Activated CD4-positive, alpha-beta T cell treated with anti-CD3 and anti-CD28 coated beads, Interleukin-2, amount 10 ng/mL, durations not matched to agents 24 days and 14 days (primary cell): ENCODE measurements at places on chromosomes 13 and 19. TPM values are rescaled to one million over a fixed set of nuclear protein-coding genes. Genes with fewer than 3 reads are reported as not detected.

GRCh38 chr13:49652355-49653305 is 24.3 kb downstream of the ARL11 start:
- peak; percentile 70 for DNase-seq

DNA sequence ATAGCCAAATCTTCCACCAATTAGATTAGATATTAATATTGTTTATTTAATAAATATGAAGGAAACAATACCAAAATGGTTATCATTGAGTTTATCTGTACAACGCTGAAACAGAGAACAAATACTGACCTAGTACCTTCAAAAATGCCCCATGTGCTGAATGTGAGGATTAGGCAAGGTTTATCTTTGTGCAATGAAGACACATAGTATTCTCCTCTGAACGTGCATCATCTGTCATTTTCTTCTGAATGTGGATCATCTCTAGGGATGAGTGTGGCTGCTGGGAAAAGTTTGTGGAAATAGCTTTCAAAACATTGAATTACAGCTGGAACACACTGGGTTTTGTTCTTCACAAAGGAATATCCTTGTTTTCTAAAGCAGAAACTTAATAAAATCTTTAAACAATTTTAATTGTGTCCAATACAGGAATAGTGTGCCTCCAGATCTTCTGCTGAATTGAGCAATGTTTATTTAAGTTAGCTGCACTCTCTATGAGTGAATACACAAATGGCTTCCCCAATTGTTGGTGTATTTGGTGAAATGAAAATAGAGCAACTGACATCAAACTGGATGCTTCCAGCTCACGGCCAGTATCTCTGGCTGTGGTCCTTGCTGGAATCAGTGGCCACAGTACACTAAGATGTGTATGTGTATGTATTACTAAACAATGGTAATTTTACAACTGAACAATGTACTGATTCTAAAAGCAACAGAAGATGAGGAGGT is 6.7 kb downstream of the COL4A1 start:
- DNase-seq, result no peak

DNA sequence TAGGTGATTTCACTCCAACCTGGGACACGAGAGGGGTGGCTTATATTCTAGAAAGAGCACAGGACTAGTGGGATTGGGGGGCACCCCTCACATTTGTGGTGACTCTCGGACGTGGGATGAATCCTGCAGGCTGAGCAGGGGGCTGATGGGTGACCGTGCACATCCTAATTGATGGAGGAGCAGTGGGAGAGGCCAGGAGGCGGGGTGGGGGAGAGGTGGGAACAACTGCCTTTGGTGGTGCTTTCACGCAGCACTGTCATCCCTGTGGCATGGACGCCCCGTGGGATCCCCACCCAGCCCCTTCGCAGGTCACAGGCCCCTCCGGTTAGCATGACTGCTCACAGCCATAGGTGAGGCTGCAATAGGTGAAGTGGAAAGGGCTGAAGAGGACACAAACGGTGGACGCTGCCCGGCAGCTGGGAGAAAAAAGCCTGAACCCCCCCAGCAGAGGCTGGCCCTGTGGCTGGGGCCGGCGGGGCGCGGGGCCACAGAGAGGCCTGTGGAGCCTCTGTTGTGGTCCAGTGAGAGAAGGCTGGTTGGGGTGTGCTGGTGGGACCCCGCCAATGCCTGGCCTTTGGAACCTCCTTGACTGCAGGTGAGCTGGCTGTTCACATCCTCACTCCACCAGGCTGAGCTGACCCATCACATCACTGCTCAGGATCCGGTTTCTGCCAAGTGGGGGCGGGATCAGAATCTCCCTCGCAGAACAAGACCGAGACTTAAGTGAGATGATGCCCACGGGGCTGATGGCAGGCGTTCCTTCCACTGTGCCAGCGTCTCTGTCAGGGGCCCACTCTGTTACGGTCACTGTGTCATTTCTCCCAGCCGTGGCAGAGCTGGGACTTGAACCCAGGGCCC is 325.4 kb downstream of the TEX29 start:
- no peak for DNase-seq

DNA sequence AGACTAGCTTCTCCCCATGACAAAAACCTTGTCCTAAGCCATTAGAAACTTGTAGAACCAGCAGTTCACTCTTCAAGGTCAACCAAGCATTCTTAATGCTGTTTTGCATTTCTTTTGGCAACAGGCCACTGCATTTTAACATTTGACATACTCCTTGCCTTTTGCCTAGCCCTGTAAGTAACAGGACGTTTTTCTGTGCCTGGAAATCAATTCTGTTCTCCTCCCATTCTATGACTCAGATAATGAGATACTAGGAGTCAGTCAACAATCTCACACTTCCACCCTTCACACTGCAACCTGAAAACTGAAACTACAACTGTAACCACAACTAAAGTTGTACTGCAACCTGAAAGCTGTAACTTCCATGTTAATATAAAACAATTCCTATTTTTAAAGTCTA is 268.7 kb downstream of the MZT1 start:
- DNase-seq, result no peak

DNA sequence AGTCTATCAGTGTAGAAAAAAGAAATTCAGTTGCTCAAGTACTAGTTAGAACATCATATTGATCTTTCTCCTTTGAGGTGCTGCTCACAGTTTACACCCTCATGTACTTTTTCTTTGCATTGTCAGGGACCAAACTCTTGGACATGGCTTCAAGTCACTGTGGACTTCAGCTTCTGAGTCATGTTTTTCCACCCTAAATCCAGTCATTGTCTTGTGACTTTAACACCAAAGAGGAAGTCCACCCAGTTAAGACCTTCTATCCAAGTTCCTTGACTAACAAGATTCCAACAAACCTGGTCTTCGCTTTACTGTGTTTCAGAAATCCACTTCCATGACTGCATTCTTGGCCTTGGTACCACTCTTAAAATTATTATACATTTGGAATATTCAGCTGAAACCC is 206.7 kb upstream of the ARGLU1 start:
- no peak for DNase-seq

- DNase-seq, result no peak
These were observed 35.9 kb downstream of the NAXD start for GRCh38 chr13:110651271-110651670.

GRCh38 chr19:40175820-40176219 is 15.4 kb upstream of the MAP3K10 start:
- DNase-seq, result no peak

- DNase-seq, result peak; percentile 26
These were observed 1.2 kb upstream of the ZNF626 start for GRCh38 chr19:20662421-20663105.

DNA sequence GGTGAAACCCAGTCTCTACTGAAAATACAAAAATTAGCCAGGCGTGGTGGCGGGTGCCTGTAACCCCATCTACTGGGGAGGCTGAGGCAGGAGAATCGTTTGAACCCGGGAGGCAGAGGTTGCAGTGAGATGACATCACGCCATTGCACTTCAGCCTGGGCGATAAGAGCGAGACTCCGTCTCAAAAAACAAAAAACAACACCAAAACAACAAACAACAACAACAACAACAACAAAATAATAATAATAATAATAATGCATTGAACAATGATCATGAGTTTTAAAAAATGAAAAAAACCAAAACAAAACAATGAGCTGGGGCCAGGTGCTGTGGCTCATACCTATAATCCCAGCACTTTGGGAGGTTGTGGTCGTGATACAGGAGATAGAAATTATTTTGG is 23.1 kb upstream of the HOMER3 start:
- DNase-seq, result no peak

GRCh38 chr19:56110515-56111448 is 10.3 kb downstream of the ZNF787 start:
- DNase-seq, result no peak

GRCh38 chr13:114146629-114147028 is 14.2 kb upstream of the RASA3 start:
- DNase-seq, result peak; percentile 74

DNA sequence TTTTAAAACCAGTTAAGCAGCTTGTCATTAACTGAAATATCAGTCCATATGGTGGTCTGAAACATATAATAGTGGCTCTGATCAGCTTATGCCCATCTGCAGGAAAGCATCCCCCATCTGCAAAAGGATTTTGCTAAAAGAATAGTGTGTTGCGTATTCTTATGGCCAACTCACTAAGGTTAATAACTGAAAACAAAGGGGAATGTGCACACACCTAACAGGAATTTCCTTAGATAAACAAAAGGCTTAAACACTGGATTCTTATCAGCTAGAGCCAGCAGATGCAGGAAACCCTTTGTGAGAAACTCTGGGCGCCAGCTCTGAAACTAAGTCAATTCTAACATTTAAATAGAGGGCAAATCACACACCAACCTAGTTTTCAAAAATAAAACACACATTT is 22.1 kb downstream of the VPS36 start:
- DNase-seq, result no peak

GRCh38 chr13:53073711-53074110 is 45.1 kb downstream of the OLFM4 start:
- no peak for DNase-seq

GRCh38 chr19:14978161-14978776 is 1.4 kb downstream of the SLC1A6 start:
- DNase-seq, result no peak

GRCh38 chr13:46753137-46753536 is 43.8 kb downstream of the ESD start:
- DNase-seq, result no peak

DNA sequence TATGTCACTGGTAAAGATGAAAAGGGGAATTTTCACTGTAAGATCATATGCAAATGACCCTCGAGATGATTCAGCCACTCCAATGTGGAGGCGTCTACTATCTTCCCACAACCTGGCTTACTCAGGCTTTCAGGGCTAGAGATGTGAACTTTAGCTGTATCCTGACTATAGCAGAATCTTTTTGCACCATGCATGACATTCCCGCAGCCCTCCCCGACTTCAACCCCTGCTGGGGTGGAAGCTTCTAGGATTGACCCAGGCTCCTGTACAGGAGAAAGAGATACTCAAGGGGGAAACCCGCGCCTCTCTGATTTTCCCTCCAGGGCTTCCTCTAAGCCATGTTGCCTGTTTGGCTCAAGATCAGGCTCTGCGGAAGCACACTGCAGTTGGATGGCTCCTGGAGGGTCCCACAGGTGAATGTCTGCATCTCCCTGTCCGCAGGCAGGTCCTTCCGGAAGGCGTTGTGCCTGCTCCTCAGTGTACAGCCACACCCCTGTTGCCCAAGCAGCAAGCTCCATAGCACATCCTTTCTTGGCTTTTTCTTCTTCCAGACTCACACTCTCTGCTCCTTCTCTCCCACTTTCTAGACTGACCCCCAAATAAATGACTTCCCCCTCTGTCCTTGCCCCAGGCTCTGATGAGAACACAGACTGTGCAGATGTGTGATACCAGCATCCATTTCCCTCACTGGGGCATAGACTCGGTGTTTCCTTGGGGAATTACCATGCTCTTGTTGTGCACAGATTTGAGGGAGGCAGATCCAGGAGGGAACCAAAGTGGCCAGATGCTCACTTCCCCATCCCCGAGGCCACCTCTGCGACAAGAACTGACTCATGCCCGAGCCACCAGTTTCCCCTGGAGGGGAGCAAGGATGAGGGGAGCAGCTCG is 29.1 kb upstream of the POP4 start:
- DNase-seq, result no peak

GRCh38 chr19:39738814-39739213 is 985 bp upstream of the CLC start:
- DNase-seq, result no peak

DNA sequence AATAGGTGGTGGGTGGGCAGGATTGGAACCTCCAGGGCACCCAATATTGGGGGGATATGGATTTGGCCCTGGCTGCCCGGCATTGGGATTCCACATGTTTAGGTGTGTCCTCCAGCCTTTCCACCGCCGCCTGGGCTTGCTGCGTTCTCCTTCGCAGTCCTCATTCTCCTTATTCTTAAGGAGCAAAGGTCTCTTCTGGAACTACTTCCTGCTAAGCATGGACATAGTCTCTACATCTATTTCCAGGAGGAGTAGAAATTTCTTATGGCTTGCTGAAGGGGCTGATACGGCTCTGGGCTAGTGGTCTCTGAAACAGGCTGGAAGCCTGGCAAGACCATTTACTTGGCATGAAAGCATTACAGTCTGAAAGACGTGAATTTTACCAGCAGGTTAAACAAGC is 9.2 kb upstream of the FCGBP start:
- DNase-seq, result no peak

DNA sequence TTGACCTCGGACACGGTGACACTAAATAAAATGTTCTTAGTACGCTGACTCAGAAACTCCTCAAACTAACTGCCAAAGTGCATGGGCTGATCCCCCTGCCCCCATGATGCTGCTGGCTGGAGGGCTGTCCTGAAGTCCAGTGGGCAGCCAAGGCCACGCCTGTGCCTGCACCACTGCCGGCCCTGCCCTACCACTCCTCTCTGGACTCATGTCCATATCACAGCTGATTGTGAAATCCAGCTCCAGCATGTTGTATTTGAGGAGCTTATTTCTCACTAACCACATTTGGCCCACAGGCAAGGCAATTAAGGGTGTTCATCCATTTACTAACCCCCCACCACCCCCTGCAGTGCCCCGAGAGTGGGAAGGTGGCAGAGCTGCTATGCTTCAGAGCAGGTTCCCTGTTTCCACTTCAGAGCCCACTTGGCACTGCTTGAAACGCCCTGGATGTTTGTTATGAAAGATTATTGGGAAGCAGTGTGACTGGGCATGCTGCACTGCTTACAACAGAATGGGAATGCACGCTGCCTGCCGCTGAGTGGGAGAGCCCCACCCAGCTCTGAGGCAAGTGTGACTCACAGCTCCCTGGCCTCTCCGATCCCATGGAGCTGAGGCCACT is 114.0 kb downstream of the UQCRFS1 start:
- no peak for DNase-seq

The LILRB2 gene
- total RNA-seq, result not detected in 2 replicates

The GADD45GIP1 gene
- 32.4 and 34.4 TPM in 2 replicates for total RNA-seq

The HIPK4 gene
- total RNA-seq, result not detected in 2 replicates

The ONECUT3 gene
- not detected in 2 replicates for total RNA-seq

The FOSB gene
- total RNA-seq, result 11.3 TPM in 2 replicates

The DPY19L3 gene
- total RNA-seq, result 19.1 and 19.5 TPM in 2 replicates

The UNC13A gene
- 0.02 TPM in 2 replicates for total RNA-seq

The SRRM5 gene
- total RNA-seq, result 0.19 and 0.37 TPM in 2 replicates

The KLK2 gene
- 0.33 and 0.75 TPM in 2 replicates for total RNA-seq

The VN1R2 gene
- not detected in 2 replicates for total RNA-seq

The GFY gene
- not detected in 2 replicates for total RNA-seq

The SLC10A2 gene
- total RNA-seq, result not detected in 2 replicates

The CYP2F1 gene
- total RNA-seq, result not detected in 2 replicates
